Activated CD4-positive, alpha-beta T cell treated with anti-CD3 and anti-CD28 coated beads, Interleukin-2, amount 50 U/mL, for 24 hours (primary cell): ENCODE measurements at places on chromosomes 7 and 10.

GRCh38 chr10:67666416-67667034 is 29.5 kb downstream of the CTNNA3 start:
- no peak for DNase-seq

- DNase-seq = no peak
Measured at GRCh38 chr7:152136686-152137085, 111.2 kb downstream of the GALNT11 start.

GRCh38 chr10:43395571-43396060 is 13.4 kb downstream of the HNRNPF start:
- DNase-seq = no peak

DNA sequence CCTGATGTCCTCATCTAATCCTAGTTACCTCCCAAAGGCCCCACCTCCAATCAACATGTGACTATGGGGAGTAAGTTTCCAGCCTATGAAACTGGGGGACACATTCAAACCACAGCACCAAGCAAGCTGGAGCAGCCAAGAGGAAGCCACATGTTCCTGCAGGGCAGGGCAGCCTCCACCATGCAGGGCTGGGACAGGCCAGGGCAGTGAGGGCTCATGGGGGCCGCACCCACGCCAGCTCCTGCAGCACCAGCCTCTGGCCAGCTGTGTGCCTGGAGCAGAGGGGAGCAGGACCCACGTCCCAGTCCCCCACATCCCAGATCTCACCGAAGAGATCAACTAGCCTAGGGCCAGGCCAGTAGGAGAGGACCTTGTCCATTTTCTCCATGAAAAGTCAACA is 85.9 kb upstream of the INSIG1 start:
- no peak for DNase-seq

DNA sequence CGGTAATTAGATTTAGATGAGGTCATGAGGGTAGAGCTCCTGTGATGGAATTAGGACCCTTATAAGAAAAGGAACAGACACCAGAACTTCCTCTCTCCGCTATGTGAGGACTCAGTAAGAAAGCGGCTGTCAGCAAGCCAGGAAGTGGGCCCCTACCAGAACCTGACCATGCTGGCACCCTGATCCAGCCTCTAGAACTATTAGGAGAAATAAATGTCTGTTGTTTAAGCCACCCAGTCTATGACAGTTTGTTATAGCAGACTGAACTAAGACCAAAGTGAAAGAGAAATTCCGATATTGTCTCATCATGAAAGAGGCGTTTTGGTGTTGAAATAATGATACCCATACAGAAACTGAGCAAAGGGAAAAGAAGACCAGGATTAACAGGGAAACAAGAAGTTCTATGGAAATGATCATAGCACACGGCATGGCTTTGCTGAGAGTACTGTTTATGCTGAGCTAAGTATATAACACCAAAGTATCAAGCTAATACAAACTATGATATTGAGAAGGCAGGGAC is 9.2 kb downstream of the CLEC2L start:
- DNase-seq = no peak

DNA sequence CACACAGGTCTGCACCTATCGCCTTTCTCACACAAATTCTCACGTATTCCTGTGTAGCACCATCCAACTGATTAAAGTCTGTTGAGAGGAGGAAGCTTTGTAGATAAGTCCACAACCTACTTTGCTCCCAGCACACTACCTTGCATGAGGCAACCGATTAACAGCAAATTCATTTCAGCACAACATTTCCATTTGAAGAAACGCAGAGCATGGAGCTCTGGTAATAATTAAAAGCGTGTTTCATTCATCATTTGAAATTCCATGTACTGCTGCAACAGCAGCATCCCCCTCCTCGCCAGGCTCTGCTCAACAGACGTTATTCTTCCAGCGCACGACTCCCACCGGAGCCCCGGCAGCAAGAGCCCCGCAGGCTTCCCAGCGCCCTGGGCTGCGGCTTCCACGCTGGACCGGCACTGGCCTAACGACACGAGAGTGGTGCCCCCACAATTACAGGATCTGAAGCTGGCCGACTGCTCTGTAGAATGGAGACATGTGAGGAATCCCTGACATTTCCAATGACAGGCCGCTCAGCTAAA is 118.8 kb downstream of the DIP2C start:
- no peak for DNase-seq

DNA sequence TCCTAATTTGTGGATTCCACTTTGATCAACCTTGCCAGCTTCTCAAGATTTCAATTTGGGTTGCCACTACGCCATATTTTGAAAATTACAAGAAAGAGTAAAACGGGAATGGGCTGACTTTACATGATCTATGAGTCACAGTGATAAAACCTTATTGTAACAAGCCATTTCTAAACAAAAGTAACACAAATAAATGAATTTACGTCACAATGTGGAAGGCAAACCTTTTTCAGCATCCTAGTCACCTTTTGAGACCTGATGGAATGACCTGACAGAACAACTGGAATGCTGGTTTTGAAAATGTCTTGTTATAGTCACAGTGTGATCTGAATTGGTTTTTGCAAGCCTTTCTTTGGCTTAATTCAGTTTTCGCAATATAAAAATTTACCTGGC is 85.9 kb downstream of the CDK6 start:
- no peak for DNase-seq

GRCh38 chr7:34840176-34840785 is 182.3 kb downstream of the NPSR1 start:
- DNase-seq = no peak

GRCh38 chr7:49883933-49884332 is 110.5 kb downstream of the VWC2 start:
- DNase-seq = no peak

DNA sequence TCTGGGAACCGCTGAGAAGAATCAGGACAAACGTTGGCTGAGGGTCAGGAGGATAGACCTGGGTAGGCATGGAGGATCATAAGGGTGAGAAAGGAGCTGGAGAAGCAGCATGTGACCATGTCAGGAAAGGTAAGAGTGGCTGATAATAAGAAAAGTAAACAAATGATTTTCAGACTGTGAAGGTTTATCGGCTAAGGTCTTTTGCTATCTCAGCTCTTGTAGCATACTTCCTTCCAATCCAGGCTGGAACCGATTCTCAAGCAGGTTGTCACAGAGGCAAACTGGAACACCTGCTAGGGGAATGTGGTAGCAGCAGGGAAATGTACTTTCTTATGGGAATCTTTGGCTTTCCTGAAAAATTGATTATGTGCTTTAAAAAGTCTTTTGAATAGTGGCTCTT is 74.7 kb downstream of the TMEM168 start:
- no peak for DNase-seq

- DNase-seq = no peak
Measured at GRCh38 chr7:28114056-28114455, 66.5 kb downstream of the JAZF1 start.

GRCh38 chr10:71429929-71430328 is 33.2 kb downstream of the CDH23 start:
- no peak for DNase-seq

GRCh38 chr7:100693312-100694097 is 545 bp downstream of the GIGYF1 start:
- DNase-seq = no peak

DNA sequence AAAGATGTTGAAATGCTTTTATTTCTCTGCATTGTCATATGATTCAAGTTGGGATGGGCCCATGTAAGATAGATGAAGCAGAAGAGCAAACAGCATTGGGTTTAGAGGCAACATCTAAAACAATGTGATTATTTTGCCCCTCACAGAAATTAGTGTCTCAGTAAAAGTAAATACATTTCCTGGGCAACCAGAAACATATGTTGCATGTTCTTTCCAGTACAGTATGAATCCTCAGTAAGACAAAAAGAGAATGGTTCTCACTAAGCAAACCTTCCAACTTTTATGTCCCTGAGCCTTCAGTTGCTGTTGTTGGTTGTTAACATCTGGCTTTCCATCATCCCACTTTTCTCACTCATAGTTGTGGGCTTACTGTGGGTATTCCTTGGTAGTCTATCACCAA is 222.5 kb upstream of the PRPS1L1 start:
- no peak for DNase-seq

GRCh38 chr10:50421026-50421719 is 169.9 kb upstream of the ASAH2 start:
- no peak for DNase-seq

GRCh38 chr10:58028597-58029366 is 238.9 kb downstream of the IPMK start:
- DNase-seq = no peak

- DNase-seq = no peak
Measured at GRCh38 chr7:85033263-85033662, 153.6 kb downstream of the SEMA3D start.

GRCh38 chr7:72453471-72453870 is 41.3 kb upstream of the CALN1 start:
- DNase-seq = no peak

DNA sequence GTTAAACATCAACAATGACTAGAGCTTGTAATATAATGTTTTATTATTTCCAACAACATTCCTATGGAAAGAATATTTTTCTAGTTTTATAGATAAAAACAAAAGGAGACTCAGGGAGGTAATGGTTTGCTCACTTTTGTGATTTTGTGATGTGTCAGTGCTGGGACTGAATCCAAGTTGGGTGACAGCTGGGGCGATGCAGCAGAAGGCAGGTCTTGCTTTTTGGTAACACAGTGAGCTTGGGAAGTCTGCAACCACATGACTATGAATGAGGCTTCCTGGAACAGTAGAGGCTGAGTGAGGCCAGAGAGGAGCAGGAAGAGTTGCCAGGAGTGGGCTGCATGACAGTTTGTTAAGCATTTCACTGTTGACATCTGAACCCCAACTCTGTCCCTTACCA is 4.9 kb upstream of the YKT6 start:
- DNase-seq = no peak

- no peak for DNase-seq
Measured at GRCh38 chr10:44234483-44234875, 150.4 kb downstream of the CXCL12 start.

DNA sequence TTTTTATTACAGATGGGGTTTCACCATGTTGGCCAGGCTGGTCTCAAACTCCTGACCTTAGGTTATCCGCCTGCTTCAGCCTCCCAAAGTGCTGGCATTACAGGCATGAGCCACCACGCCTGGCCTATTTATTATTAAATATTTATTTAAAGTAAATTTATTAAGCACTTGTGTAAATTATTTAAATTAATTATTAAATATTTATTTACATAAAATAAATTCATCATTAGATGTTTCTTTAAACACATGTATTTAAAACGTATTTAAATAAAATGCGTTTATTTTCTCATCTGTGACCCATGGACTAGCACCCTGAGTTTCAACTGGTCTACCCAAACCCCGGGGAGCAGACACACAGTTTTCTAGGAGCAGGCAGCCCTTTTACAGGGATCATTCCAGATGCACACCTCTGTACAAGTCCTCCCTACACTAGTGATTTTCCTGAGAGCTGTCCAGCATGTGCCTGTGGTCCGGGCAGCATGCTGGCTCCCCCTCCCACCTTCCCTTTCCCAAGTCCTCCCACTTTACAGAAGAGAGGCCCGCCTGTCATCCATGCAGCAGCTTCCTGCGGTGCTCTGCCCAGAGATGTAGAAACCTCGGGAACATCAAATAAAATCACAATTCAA is 89.2 kb upstream of the ATP6V0A4 start:
- no peak for DNase-seq

DNA sequence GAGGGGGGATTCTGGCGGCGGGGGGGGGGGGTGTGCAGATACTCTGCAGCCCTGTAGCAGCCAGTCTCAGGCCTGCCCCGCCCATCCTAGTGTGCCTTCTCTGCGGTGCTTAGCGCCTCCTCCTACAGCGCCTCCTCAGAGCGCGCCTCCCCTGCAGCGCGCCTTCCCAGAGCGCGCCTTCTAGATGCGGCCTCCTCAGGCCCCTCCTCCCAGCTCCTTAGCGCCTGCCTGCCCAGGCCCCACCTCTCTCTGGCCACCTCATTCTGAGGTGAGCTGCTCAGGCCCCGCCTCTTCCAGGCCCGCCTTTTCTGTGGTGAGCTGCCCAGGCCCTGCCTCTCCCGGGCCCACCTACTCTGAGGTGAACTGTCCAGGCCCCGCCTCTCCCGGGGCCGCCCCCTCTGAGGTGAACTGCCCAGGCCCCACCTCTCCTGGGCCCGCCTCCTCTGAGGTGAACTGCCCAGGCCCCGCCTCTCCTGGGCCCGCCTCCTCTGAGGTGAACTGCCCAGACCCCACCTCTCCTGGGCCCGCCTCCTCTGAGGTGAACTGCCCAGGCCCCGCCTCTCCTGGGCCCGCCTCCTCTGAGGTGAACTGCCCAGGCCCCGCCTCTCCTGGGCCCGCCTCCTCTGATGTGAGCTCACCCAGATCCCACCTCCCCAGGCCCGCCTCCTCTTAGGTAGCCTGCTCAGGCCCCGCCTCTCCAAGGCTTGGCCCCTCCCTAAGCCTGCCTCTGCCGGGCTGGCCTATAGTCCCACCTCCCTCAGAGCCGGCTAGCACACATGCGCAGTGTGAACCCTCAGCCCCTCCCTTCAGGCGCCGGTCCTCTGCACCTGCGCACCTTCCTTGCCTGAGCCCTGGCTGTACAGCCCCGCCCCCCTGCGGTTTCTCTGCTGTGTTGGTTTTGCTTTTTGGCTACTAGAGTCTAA is 2.1 kb upstream of the SGCE start:
- peak; percentile 91 for DNase-seq

DNA sequence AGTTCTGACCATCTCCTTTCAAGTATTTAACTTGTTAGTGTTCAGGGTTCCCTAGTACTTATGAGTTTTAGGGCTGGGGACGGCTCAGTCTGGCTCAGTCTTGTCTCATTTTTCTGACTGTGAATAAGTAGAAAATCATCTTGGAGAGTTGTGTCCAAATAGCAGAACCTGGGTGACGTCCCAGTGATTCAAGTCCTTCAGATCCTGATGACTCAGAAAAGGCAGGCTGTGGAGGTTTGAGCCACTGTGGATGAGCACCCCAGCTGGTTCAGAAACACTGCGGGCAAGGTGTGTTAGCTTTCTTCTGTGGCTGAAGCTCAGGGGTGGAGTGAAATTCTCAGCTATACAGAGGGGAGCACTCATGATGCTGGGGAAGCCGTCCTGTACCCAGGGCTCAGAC is 154.4 kb upstream of the NPY start:
- no peak for DNase-seq

GRCh38 chr10:70355051-70356021 is 27.1 kb downstream of the LRRC20 start:
- no peak for DNase-seq

DNA sequence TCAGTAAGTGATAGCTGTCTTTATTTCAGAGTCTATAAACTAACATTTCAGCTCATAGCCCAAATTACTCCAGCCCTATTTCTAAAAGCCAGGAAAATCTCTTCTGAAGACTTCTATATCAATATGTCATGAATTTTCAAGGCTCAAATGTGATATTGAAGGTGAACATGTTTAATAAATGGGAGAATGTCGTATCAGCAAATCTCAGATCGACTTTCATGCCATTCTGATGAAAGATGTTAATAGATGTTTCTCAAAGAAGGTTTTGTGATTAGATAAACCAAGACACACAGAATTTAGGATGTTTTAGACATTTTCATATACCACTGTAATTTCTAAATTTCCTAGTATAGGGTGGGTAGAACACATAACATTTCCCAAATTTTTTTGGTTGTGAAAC is 380.6 kb downstream of the ARL4A start:
- no peak for DNase-seq

GRCh38 chr7:74084722-74085578 is 1.3 kb downstream of the LIMK1 start:
- no peak for DNase-seq
